Activated naive CD8-positive, alpha-beta T cell treated with anti-CD3 and anti-CD28 coated beads, Interleukin-2, amount 50 U/mL, for 16 hours (primary cell): ENCODE measurements at places on chromosomes 11 and 22.

DNA sequence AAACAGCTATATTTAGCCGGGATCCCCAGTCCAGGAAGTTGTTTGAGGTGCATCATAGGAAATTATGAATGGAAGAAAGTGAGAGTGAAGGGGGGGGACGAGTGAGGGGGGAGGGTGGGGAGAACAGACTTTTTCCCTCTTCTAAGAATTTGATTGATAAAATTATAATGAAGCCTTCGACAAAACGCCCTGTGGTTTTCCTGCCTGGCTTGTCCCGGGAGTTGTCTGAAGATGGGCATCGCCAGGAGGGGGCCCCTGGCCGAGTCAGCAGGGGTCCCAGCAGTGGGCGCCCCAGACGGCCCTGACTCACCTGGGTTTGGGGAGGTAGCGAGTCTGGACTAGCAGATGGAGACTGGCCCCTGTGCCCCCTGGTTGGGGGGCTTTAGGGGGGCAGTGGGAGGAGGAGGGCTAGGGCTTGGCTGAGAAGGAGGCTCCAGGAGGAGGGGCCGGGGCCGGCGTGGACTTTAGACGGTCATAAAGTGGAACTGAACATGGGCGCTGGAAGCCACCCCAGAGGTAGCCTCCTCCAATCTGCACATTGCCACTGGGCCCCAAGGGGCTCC, 336 bp upstream of the LIF start:
- DNase-seq: no peak

- no peak for DNase-seq
Measured at GRCh38 chr11:75313513-75314272, 37.8 kb downstream of the ARRB1 start.

DNA sequence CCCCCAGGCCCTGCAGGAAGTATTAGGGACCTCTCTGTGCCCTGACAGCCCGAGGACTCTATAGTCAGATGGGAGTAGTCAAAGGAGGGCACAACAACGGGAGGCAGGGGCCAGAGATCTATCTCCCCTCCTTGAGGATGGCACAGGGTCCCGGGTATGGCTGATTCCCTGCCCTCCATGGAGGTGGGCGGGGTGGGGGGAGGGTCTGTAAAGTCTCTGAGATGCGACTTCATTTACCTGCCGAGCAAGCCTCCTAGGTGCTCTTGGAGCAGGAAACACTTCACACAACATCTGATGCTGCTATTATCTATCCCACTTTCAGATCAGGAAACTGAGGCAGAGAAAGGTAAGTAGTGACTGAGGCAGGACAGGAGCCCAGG, 769 bp upstream of the CDC42EP1 start:
- DNase-seq: no peak

DNA sequence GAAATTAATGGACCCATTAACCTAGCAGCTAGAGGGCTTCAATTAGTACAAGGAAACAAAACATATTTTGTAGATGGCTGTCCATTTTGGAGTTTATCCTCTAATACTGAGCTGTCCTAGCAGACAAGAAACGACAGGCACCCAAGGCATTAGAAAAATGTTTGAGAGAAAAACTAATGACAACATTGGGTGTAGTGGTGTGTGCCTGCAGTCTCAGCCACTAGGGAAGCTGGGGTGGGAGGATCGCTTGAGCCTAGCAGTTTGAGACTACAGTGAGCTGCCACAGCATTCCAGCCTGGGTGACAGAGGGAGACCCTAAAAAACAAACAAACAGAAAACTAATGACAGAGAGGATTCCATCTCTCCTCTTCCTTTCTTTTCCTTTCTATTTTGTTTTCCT, 1.5 kb downstream of the A4GALT start:
- no peak for DNase-seq

DNA sequence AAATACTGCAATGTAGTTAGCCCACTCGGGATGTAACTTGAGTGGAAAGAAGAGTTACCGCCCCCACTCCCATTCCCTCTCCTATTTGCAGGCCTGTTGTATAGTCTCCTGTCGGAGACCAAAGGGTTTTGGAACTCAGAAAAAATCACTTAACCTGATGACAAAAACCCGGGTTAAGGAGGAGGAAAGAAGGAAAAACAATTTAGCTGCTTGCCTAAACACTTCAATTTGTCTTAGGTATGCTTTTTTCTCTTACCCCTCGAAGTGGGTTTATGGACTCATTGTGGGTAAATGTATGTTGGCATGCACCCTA, 2.2 kb downstream of the YAP1 start:
- DNase-seq: no peak

DNA sequence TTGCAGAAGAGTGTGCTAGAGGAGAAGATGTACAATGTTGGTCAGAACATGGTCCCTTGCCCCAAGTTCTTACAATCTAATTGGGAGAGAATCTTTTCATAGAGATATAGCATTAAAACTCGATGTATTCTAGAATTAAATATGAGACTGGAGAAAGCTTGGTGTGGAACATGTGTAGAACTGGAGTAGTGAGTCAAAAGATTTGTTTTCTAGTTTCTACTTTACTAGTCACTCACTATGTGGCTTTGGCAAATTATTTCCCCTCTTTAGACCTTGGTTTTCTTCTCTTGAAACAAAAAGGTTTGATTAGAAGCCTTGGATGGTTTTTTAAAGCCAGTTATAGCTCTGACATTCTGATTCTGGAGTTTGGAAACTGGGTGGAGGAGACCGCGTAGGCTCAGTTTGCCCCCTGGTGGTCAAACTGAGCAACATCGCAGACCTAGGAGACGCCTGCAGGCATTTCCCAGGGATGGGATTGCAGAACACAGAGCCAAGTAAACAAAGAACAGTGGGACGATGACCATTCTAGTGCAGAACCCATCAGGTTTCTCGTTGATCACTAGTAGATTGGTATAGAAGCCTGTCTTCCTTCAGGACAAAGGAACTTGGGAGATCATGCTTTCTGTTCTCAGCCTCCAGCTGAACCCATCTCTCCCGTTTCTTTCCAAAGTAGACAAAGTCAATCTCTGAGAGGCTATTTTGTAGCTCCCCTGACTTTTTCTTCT, 8.5 kb upstream of the CHRDL2 start:
- no peak for DNase-seq

DNA sequence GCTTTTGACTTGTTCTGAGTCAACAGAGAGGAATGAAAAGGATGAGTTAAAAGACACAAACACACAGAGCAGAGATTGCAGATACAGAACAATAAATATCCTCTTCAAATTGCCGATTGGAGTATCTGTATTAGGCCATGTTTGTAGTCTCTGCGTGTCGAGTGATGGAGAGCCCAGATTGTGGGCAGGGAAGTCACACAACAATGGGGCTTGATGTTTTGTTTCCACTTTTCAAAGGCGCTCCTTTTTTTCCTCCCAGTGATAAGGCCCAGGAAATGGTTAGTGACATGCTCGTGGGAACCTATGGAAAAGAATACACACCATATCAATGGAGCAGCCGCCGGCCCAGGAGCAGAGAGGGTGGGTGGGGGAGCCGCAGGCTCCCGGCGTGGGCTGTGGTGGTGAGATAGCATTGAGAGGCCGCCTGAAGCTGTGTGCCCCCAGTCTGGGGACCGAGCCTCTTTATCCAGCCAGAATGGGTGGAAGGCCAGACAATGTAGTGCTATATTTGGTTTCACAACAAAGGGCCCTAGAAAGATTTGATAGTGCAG, 555.9 kb downstream of the INSC start:
- DNase-seq: no peak

- no peak for DNase-seq
Measured at GRCh38 chr22:30882974-30883533, 85.5 kb downstream of the MORC2 start.

GRCh38 chr11:2732261-2732939, 32.6 kb upstream of the KCNQ1OT1 start:
- DNase-seq: no peak

DNA sequence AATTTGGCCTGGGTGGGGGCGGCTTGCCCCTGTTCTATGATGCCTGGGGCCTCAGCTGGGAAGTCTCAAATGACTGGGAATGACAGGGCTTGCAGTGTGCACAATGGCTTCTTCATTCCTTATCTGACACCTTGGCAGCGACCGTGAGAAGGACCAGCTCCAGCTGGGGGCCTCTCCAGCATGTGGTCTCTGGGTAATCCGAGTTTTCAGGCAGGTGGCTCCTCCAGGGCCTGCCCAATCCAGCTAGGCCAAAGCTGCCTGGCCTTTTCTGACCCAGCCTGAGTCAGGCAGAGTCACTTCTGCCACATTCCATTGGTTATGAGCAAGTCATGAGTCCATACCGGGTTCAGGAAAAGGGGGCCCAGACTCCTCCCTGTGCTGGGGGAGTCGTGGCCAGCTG, 646.0 kb downstream of the OPCML start:
- DNase-seq: no peak

DNA sequence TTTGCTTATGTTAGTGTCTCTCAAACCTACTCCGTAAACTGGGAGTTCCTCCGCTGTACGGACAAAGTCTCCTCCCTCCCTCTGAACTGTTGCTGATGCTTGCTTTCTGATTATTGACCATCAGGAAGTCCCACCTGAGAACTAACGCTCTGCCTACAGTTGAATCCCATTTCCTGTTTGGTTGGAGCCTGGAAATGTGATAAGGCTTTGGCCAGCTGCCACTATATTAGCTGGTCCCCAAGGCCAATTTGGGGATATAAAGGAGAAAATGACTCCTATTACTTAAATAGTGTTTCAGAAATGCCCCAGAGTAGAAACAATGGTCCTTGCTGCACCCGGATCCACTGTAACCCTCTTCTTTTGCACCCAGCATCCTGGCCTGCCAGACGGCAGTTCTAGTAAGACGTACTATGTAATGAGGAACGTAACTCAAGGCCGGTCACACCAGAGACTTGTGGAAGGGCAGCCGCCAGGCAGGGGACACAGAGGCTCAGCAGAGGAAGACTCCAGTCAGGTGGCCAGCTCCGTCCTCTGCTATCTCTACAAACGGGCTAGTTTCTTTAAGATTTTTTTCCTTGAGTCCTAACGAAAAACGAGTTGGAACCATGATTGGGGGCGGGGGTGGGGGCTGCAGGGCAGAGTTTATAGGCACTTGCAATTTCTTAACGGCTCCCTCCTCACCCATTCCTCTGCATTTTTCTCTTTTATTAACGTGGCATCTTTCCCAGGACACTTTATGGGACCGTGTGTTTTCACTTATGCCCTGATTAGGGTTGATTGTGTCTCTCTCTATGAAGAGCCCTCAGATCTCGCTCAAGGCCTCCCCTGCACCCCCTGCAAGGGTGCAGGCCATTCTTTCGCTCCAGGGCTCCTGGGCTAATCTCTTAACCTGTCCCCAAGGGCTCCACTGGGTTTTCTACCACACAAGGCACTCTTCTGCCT, 72.8 kb upstream of the CDON start:
- DNase-seq: no peak

DNA sequence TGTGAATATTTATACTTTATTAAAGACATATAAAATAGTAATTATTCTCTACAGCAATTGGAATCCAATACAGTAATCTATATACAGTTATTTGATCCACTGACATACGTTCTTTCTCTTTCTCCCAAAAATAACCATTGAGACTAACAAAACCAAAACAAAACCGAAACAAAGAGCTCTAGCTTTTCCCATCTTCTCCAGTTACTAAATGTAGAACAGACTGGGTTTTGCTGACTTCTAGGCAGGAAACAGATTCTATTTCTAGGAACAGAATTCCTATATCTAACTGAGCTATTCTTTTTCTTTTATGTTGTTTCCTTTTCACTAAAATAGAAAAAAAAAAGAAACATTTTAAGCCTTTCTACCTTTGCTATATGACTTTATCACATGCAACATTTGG, 80.1 kb downstream of the PACS1 start:
- no peak for DNase-seq

DNA sequence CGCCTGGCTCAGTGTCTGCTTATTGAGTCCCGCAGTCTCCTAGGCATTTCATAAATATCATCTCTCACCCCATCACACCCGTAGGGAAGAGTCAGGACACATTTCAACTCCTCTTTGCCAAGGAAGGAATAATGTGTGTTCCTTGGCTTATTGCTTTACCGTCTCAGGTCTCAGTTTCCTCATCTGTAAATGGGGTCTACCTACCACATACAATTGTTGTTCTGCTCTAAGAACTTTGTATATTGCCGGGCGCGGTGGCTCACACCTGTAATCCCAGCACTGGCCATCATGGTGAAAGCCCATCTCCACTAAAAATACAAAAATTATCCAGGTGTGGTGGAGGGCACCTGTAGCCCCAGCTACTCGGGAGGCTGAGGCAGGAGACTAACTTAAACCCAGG, 3.1 kb upstream of the THRSP start:
- DNase-seq: no peak

DNA sequence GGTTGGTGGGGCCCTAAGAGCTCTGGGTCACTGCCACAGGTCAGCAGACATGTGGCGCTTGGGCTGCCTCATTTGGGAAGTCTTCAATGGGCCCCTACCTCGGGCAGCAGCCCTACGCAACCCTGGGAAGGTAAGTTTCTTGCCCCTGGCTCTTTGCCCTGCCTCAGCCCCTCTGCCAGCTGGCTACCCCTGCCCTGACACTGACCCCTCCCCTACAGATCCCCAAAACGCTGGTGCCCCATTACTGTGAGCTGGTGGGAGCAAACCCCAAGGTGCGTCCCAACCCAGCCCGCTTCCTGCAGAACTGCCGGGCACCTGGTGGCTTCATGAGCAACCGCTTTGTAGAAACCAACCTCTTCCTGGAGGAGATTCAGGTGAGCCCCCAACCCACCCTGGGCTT, 1.9 kb downstream of the SCYL1 start:
- no peak for DNase-seq

GRCh38 chr11:11552529-11553087, 69.2 kb downstream of the GALNT18 start:
- DNase-seq: no peak

DNA sequence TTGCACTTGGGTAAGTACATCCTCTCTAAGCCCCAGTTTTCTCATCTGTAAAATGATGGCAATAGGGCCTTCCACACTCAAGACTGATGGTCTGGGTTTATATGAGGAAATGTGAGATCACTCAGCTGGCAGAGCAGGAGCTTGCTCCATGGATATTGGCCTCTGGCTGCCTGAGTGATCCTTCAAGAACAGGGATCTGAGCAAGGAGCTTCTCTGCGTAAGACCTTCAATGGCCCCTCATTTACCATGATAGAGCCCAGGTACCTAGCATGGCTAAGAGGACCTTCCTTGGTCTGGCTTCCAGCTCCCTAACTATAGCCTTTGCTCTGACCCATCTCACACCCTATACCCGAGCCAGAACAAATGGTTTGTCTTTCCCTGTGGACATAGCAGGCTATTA, 5.5 kb downstream of the ROBO4 start:
- DNase-seq: no peak

- DNase-seq: no peak
Measured at GRCh38 chr11:66068923-66069714, 953 bp upstream of the PACS1 start.

DNA sequence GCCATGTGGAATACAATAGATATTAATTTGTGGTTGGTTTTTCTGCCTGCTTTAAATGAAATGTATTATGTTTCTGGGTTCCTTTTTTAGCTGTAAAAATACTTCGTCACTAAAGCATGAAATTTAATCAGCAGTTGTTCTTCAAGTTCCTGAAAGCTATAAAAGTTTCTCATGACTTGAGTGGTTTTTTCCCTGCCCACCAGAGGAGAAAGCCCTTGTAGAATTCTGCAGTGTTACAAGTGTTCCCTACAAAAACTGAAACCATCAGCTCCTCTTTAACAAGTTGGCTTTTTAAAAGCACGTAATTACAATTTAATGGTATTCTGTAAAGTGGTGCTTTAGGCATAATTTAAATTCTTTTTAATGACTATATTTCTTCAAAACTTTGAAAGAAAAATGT, 56.2 kb downstream of the PANX1 start:
- no peak for DNase-seq
